ENCODE measurements at places on chromosomes 13 and 19.

DNA sequence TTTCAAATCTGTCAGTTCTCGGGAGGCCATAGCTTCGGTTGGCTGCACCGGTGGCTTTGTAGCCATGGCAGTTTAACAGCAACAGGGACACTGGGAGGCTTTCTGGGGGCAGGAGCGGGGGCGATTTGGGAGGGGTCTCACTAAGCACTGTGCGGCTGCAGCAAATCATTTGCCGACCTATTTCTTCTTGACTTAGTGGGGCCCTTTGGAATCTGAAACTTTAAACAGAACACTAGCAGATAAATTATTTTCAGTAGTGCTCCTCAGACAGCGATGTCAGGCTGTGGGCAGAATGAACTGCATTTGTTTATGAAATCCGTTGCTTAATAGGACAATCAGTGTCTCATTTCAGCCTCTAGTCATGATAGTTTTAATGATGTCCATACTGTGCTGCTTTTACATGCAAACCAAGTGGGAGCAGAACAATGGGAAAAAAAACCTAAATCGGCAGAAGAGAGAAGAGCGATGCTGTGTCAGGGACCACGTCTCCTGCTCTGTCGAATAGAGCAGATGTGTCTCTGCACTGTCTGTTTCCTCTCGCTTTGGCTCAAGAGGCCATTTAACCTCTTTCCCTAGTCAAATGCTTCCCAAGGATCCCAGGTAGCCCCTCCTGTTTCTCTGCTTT lies 211.9 kb downstream of the OLFM4 start:
- DNase-seq = peak; percentile 60

- DNase-seq = no peak
Observed at GRCh38 chr13:44188257-44188656, 185.4 kb upstream of the SERP2 start.

GRCh38 chr19:17611462-17612244 lies 56.2 kb downstream of the COLGALT1 start:
- DNase-seq = no peak

DNA sequence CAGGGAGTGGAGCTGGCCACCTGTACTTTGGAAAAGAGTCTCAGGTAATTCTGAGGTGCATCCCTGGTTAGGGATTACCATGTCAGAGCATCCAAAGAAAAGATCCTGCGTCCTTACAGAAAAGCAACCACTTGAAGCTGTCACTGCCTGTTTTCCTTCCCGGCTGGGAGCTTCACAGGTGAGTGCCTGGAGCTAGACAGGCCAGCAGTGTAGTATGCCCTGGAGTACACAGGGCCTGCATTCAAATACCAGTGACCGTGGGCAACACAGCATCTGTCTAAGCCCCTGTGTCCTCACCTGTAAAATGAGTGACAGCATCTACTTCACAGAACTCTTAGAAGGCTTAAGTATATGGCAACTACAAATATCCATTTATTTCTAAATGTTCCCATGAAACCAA lies 29.0 kb downstream of the DZIP1 start:
- no peak for DNase-seq

GRCh38 chr13:96273196-96273595 lies 183.3 kb downstream of the HS6ST3 start:
- DNase-seq = no peak

DNA sequence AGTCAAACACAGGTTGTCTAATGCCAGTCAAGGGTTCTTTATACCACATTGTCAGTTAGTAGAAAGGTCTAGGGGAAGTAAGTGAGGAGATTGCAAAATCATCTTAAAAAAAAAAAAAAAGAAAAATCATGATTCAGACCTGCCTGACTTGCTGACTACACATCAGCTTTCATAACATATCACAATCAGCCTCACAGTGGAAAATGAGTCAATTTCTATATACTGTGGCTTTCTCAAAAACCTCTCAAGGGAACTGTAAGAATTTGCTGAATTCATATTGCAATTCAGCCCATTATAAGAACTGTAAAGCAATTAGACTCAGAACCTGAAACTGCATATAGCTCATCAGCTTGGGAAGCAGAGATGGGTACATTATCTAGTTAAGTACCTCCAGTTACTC lies 75.3 kb upstream of the GPC6 start:
- no peak for DNase-seq

- peak; percentile 33 for DNase-seq
Observed at GRCh38 chr19:39166571-39167391, 30.0 kb upstream of the NCCRP1 start.

DNA sequence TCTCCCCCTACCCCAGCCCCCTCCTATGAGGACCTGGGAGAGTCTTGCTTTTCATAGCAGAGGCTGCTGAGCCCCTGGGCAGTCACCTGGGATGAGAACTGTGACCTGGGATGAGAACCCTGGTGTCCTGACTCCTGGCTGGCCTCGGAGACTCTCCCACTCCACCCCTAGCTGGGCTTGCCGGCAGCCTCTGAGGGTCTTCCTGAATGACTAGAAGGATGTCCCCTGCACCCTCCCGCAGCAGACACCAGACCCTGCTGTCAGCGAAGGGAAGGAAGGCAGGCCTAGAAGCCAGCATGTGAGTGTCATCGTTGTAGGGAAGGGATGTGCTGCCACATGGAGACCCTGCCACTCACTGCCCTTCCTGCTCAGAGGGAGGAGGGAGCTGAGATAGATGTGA lies 203.4 kb upstream of the ZNF536 start:
- no peak for DNase-seq

DNA sequence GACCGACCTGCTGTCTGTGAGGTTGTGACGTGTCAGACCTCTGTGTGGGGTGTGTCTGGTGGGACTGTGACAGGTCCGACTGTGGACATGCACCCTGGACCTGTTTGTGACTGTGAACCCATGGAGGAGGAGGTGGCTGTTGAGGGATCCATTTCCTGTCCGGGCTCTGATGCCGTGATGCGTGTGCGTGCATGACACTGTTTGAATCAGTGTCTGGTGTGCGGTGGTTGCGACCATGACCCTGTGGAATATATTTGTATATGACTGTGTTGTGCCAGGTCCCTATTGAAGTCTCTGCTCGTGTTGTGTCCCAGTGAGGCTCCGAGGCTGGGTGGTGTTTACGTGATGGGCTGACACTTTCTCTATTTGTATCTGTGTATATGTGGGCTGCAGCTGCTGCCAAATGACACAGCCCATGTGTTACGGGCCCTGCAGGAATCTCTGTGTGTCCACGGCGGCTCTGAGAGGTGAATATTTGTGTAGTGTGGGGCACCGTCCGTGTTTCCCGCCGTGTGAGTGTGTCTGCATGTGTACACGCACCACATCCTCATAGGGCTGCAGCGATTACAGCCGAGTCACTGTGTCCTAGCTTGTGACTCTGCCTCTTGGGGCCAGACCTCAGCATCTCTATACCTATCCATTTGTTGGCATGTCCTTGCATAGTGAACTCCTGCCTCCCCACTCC lies 18.3 kb downstream of the CCDC97 start:
- no peak for DNase-seq

GRCh38 chr13:33518452-33518851 lies 232.9 kb upstream of the STARD13 start:
- DNase-seq = no peak

DNA sequence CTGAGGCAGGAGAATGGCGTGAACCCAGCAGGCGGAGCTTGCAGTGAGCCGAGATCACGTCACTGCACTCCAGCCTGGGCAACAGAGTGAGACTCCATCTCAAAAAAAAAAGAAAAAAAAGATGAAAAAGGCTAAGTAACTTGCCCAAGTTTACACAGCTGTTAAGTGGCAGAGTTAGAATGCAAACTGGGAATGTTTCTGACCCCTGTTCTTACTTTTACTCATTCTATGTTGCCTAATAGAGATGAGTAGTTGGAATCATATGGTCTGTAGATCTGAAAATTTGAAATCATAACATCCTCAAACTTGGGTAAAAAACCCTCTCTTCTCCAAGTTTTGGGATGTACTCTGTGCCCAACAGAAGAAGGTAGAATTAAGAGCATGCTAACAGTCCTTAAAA lies 235.8 kb upstream of the RFC3 start:
- no peak for DNase-seq

DNA sequence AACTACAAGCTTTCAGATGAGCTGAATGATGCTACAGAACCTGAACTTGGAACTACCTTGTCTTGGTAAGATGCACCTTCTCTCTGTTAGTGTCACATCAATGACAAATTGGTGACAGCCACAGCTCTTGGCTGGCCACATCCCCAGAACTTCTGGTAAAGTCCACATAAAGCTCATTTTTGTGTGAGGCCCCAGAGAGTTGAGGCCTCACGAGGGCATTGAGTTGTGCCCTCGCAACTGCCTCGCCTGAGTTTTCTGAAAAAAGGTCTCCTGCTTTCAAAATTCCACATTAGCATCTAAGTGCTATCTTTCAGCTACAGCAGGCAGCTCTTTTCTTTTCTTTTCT lies 42.6 kb downstream of the MRPL57 start:
- DNase-seq = no peak

- no peak for DNase-seq
Observed at GRCh38 chr13:48493851-48494250, 39.0 kb downstream of the RCBTB2 start.

DNA sequence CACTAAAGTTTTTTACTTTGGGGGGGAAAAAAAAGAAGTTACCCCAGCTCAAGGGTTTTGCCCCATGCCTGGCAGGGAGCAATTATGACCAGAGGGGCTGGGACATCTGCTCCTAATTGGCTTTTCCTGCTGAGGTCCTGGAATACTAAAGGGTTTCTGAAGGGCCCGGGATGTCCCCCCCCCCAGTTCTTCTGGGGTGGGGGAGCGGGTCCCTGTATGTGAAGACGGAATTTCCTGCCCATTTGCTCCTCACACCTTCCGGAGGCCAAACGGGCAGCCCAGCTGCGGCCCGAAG lies 1.1 kb upstream of the DLL3 start:
- no peak for DNase-seq

GRCh38 chr13:112877976-112878955 lies 90.7 kb upstream of the MCF2L start:
- no peak for DNase-seq

GRCh38 chr13:78592584-78592983 lies 10.8 kb downstream of the POU4F1 start:
- DNase-seq = peak; percentile 46

DNA sequence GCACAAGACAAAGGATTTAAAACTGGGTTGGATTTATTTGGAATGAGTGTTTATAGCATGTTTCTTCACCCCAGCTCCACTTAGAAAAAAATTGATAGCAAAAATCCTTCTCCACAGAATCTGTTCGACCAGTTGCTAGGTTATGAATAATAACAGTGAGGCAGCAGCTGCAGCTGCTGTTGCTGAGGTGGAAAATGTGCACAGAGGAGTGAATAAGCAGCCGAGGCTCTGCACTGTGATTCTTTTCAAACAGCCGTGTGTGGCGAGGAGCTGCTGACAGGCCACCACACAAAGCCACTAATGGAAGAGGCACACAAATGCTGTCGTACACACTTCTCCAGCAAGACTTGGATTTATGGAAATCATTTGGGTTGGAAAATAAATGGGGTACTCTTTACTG lies 6.4 kb upstream of the RASL11A start:
- no peak for DNase-seq

DNA sequence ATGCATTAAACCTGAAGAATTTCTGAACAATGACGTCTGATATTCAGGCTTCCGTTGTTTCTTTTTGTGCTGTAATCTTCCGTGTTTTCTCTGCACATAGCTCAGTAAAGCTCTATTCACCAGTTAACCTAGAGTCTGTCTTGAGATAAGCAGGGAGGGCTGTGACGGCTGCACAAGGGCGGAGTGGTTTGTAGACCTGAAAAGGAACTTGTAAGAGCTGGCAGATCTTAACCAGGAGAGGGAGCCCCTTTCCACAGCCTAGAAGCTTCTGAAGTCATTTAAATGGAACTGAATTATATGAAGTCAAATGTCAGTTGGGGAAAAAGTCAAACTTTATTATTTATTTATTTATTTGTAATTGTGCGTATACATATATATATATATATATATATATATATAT lies 27.5 kb downstream of the DPRX start:
- DNase-seq = peak; percentile 9

GRCh38 chr19:2488942-2489731 lies 13.2 kb downstream of the GADD45B start:
- no peak for DNase-seq

DNA sequence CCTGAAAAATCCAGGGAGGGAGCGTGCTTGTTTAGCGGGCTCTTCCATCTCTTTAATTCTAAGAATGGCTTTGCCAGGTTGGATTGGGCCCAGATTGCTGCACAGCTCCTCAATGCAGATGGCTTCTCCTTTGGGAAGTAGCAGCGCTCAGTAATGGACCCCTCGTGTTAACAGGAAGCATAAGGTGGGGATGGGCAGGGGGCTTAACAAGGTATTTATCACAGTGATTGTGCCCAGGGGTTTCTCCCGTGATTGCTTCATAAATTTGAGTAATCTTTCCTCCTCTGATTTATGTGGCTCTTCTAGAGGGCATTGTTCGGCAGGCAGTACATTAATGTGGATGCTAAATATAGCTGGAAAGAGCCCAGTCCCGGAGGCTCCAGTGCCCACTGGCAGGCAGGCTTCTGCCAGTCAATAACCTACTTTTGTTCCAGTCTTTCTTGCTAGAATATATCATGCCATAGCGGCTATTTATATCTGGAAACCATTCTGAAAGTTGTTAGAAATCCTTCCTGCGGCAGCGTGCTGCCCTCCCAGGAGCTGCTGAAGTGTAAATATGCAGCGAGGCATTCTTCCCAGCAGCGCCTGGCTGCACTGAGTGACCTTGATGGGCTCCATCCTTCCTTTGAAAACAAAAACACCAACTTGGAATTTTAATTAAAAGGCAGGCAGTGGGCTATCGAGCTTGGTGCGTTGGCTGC lies 65.0 kb downstream of the FGF9 start:
- DNase-seq = no peak

- DNase-seq = no peak
Observed at GRCh38 chr13:97259410-97259797, 37.3 kb downstream of the MBNL2 start.

DNA sequence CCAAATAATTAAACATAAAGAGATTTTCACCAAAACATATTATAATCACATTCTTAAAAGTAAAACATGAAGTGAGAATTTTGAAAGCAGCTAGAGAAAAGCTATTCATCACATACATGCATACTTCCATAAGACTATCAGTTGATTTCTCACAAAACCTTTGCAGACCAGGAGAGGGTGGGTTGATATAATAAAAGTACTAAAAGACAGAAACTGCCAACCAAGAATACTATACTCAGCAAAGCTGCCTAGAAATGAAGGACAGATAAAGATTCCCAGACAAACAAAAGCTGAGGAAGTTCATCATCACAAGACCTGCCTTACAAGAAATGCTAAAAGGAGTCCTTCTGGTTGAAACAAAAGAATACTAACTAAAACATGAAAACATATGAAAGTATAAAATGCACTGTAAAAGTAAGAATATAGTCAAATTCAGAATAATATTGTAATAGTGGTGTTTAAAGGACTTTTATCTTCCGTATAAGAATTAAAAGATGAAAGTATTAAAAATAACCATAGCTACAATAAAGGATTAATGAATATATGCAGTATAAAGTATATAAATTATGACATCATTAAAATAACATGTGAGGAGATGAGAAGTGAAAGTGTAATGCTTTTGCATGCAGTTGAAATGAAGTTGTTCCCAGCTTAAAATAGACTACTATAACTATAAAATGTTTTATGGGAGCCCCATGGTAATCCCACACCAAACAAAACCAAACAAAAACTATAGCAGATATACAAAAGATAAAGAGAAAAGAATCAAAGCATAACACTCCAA lies 76.2 kb downstream of the RXFP2 start:
- no peak for DNase-seq

Data from WERI-Rb-1 (cell line).